ENCODE measurements at places on chromosomes 3 and 15. TPM values are rescaled to one million over a fixed set of nuclear protein-coding genes. Genes with fewer than 3 reads are reported as not detected.

PEX11A gene
- 9.1 TPM for total RNA-seq

GOLGA6L7 gene
- total RNA-seq = not detected

TCTA gene
- 38.1 TPM for total RNA-seq

GRCh38 chr3:97037294-97037943 is 223.0 kb downstream of the EPHA6 start:
- DNase-seq = no peak

- DNase-seq = no peak
Measured at GRCh38 chr3:58620421-58620820, 43.2 kb upstream of the FAM107A start.

GRCh38 chr15:100043692-100044091 is 298.1 kb downstream of the ADAMTS17 start:
- DNase-seq = no peak

GRCh38 chr15:63503739-63504246 is 600 bp upstream of the USP3 start:
- DNase-seq = no peak
